ENCODE measurements at places on chromosomes 3 and 15.

DNA sequence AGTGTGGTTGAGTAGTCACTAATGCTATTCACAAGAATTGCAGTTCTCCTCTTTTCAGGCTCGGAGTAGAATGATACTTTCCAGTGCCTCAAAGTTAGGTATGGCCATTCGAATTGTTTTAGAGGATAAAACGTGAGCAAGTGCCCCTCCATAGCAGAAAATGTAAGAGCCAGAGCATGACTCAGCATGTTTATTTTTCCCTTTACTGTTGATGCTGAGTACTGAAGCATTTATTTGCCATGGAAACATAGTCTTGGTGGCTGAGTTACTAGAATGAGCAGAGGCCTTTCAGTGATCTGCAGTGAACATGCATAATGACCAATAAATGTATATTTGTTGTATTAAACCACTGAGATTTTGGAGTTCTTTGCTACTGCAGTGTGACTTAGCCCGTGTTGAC, 540.6 kb downstream of the NLGN1 start:
- DNase-seq: peak; percentile 27

DNA sequence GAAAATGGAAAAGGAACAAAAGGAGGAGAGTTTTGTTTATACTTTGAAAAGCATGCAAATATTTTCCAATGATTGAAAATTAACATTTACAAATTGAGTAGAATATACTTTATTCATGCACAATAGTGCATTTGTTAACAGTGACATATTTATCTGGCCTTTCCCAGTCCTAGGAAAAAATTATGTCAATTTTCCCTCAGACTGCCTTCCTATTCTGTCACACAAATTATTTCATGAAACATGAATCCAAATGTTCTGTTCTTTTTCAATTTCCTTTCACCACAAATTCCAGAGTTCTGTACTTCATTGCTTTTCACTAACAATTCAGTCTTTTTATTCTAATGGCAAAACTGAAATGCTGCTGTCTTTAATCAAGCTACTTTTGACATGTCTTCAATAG, 945.1 kb downstream of the ROBO1 start:
- no peak for DNase-seq

DNA sequence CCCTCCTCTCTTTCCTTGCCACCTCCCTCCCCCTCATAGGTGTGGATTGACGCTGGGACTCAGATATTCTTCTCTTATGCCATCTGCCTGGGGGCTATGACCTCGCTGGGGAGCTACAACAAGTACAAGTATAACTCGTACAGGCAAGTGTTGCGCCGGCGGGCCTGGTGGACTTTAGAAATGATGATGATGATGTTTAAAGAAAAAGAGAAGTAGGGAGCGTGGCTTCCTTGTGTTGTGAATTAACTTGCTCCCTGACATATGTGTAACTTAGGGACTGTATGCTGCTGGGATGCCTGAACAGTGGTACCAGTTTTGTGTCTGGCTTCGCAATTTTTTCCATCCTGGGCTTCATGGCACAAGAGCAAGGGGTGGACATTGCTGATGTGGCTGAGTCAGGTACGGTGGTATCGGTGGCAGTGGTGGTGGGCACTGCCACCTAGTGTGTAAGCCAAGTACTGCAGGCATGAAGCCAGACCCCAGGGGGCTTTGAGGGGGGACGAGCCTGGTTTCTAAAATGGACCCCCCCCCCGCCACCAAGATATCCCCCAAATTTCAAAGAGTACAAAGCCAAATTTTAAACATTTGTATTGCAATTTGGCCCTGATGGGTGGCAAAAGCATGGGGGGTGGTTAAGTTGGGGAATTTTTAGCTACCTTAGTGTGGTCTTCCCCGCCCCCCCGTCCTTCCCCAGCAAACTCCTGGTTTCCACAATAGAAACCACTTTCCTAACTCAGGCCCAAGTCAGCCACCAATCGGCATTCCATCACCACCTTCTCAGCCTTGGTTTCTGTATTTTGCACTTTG, 65.6 kb downstream of the SLC6A6 start:
- DNase-seq: peak; percentile 43

- no peak for DNase-seq
Observed at GRCh38 chr3:44870375-44871061, 3.9 kb upstream of the TGM4 start.

DNA sequence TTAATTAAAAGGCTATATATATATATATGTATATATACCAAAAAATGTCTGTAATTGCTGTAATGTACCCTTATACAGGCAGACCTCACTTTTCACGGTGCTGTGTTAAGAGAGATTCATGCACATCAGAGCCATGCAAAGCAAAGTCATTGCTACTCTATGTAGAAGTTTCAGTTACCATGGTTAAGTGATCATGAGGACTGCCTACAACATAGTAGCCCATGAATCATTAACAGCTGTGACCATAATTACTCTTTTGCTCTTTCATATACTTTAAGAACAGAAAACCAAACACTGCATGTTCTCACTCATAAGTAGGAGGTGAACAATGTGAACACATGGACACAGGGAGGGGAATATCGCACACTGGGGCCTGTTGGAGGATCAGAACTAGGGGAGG, 225.3 kb upstream of the EPHA3 start:
- DNase-seq: no peak

DNA sequence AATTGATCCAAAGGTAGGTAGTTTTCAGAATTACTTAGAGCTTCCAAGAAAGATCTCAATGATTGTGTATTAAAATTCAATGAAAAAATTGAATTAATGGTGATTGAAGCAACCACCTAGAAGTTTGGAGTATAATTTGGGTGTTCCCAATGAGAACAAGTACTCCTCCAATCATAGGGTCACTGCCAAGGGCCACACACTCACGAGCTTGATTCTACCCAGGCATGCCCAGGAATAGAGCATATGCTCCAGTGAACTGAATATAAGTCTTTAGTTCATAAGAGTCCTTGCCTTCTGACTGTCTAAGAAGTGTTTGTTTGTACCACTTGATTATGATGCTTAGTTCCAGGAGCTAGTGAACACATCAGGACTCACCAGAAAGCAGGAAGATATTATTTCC, 133.9 kb downstream of the CPNE4 start:
- no peak for DNase-seq

DNA sequence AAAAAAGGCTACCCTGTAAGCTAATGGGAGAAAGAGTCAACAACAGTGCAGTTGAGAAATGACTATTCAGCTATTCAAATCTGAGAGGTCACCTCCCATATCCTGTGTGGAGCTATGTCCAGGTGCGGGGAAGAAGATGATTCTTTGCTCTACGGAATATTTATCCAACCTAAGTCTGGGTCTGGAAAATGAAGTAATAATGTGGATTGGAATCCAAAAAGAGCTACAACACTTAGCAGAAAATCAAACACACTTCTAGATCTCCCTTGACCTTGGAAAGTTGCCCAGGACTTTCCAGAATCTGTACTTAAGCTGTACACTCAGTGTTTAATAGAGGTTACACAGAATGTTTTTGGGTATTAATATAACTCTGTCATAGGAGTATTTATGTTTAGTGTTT, 251.9 kb downstream of the NAALADL2 start:
- DNase-seq: no peak

GRCh38 chr15:83100097-83100646, 7.3 kb upstream of the TM6SF1 start:
- DNase-seq: no peak

DNA sequence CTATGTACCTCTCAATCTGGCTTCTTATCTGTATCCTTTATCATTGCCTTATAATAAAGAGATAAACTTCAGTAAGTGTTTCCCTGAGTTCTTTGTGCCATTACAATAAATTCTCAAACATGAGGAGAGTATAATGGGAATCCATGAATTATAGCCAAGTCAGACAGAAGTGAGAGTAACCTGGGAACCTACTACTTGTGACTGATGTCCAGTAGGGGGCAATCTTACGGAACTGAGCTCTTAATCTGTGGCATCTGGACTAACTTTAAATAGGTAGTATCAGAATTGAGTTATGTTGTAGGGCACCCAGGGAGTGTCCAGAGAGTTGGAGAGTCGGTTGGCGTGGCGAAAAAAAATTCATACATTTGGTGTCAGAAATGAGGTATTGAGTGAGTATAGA, 542.6 kb downstream of the ZBBX start:
- peak; percentile 5 for DNase-seq

DNA sequence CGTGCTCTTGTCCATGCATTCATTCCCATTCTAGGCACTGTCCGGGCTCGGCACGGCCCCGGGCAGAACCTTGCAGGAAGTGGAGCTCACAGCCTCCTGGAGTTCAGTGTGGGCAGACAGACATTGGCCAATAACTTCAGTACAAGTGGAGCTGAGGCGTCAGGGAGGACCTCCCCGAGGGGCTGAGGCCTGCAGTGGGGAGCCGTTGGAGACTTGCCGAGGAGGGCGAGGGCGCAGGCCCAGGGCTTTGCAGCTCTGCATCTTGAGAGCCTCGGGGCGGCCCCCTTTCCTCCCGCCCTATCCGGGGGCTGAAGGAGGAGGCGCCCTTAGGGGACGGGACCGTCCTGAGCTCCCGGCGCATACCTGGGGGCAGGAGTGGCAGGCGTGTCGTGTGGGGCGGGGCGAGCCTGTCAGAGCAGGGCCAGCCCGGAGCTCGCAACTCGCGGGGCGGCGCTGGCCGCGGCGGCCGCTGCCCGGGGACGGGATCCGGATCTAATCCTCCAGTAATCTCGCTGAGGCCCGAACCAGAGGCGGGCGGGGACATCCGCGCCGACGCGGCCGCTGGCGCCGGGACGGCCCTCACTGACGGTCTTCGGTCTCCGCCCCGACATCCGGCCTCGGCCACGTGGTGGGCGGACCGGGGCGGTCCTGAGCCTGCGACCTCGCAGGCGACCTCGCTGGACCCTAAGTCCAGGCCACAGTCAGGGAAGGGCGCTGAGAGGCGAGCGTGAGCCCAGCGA, at the start of gene ACY1:
Gene ACY1 (plus strand): TSS at position 698 of the 740 bp plus-strand sequence. CDS start 530 bp downstream, outside the sequence.
- DNase-seq: peak; percentile 74

DNA sequence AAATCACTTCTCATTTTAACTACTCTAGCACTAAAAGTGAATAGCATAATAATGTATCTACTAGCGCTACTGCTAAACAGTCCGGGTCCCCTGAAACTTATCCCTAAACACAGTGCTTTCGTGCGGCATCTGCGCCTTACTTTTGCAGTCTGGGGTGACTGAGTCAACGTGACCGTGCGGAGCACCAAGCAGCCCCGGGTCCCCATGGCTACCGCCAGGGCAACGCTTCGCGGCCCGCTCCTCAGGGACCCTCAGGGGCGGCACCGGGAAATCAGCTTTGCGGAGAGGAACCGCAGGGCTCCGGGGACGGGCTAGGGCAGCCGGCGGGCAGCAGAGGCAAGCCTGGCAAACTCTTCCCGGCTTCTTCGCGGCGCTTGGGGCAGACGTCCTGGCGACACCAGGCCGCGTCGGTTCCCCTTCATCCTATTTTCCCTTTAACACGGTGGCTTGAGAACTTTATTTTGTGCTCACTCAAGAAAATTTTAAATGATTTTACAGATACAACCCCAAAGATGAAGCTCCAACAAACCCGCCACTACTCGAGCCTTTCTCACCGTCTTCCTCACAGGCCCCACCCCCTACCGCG, 757 bp upstream of the DIPK2A start:
- DNase-seq: peak; percentile 65

- DNase-seq: no peak
Observed at GRCh38 chr3:172370419-172370818, 77.8 kb downstream of the GHSR start.

DNA sequence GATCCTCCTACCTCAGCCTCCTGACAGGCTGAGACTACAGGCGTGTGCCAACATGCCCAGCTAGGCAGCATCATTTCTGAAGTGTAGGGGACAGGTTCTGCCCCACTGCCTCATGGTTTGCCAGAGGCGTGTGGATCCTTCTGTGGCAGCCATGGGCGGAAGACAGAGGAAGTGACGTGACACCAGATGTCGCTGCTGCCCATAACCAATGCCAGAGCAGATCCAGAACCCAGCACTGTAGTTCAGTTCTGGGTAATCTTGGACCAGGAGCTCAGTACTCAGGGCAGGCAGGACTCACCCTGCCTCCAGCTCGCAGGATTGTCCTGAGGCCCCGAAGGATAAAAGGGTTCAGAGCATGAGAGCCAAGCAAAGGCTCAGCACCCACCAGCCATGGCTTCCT, 8.2 kb downstream of the RBPMS2 start:
- DNase-seq: no peak

DNA sequence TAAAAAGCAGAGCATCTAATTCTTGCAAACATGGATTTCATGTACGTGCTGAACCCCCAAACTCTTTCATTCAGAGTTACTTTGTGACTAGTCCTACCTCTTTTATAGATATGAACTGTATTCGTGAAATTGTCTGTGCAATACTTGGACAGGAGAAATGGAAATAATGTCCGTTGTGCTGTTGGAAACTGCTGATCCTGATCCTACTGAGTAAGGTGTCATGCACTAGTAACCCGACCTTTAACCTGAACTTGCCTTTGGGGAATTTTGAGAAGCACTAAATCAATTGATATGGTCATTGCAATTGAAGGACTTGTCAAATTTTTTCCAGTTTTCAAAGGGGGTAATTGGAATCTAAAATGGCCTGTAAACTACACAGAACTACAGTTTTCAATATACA, 856.4 kb downstream of the ROBO1 start:
- DNase-seq: no peak

GRCh38 chr3:117409701-117410459, 700.3 kb downstream of the TUSC7 start:
- no peak for DNase-seq

- no peak for DNase-seq
Observed at GRCh38 chr3:186108106-186108940, 566 bp downstream of the ETV5 start.

- DNase-seq: no peak
Observed at GRCh38 chr3:32146746-32147211, 40.4 kb downstream of the GPD1L start.

- DNase-seq: no peak
Observed at GRCh38 chr15:39704689-39705088, 78.0 kb downstream of the FSIP1 start.

GRCh38 chr3:185813691-185814215, 11.1 kb downstream of the IGF2BP2 start:
- no peak for DNase-seq

All from SK-N-DZ (cell line).